ENCODE measurements at places on chromosomes 4 and X.
A peak's percentile ranks its signal among the peaks of the same experiment; 100 is the strongest.

- H3K4me1 ChIP-seq = peaks cover 3% of the 10 kb centered on the region
- H3K36me3 ChIP-seq = no peaks in the 10 kb centered on the region
- DNase-seq = no peak
- no peak overlapping the region for H3K27ac ChIP-seq
- H3K27me3 ChIP-seq = no peaks in the 10 kb centered on the region
These were observed 342.5 kb upstream of the GATB start for GRCh38 chr4:152103181-152103901.

DNA sequence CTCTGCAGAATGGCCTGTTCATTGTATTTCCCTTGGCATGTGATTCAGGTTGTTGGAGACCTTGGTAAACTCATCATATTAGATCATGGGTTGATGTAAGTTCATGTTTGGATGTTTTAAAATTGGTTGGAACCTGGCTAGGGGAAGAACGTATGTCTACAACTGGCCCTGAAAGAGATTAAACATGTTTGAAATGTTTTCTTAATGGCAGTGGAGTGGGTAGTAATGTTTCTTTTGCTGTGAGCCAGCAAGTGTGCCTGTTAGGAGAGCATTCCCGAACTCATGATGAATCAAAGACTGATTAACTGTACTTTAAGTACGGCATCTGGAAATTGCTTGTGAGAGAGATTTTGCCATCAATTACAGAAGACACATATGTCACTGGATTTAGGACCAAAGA is 44.5 kb upstream of the SLC4A4 start:
- no peak overlapping the region for H3K4me3 ChIP-seq
- DNase-seq = no peak
- H3K27ac ChIP-seq = no peak overlapping the region
- no peaks in the 10 kb centered on the region for H3K4me1 ChIP-seq
- H3K27me3 ChIP-seq = no peaks in the 10 kb centered on the region

DNA sequence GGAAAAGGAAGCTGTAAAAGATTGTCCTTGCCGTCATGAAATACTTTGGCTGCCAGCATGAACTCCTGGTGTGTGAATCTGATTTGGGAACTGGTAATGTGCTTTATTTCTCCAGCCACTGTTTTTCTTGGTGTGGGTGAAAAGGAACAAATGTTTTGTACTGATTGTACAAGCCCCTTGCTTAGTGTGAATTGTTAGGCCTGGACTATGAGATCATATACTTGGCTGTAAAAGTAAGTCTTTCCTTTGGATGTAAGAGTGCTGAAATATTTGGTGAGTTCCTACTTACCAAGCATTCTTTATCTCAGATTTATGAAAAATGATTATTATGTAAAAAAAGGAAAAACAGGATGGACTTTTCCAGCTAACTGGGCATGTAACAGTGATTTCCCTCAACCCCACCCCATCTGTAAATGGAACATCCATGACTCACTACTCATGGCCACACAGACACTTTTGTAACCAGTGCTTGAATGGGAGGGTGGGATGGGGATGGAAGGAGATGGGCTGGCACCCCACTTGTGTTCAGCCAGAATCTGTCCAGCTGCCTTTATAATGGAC is 6.3 kb downstream of the FNIP2 start:
- H3K4me1 ChIP-seq = peaks cover 95% of the 10 kb centered on the region
- H3K27me3 ChIP-seq = no peaks in the 10 kb centered on the region
- H3K36me3 ChIP-seq = no peaks in the 10 kb centered on the region
- H3K4me3 ChIP-seq = no peak overlapping the region
- DNase-seq = no peak

DNA sequence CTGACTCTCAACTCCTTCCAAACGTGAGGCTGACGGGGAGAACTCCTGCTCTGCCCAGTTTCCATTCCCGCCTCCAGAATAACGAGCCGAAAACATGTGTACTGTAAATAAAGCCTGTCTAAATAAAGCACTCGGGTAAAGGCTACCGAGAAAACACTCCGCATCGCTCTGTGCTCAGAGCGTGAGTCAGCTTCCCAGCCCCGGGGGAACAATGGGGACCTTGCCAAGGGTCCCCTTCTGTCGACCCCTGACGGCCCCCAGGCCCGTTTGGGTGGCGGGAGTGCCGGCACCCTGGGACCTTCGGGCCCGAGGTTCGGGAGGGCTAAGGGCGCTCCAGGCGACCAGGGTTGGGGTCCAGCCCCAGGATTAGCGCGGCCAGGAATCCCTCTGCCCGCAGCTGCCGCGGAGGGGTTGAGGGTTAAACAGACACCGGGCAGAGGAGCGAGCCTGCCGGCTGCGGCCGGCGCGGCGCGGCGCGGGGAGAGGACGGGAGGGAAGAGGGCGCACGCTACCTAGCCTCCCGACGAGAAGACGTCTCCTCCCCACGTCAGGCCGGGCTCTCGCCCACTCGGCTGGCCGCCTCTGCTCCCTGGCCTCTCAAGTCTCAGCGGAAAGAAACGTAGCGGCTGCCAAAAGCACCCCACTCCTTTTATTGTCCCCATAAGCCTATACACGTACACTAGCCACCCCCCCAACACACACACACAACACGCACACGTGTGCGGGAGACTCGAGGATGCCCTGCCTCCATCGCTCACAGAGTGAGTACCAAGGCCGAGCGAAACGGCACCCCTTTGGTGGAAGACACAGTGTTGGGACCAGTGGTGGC is 85.5 kb downstream of the BCOR start:
- H3K27me3 ChIP-seq = peaks cover 16% of the 10 kb centered on the region
- H3K36me3 ChIP-seq = no peaks in the 10 kb centered on the region
- peaks cover 7% of the 10 kb centered on the region for H3K4me1 ChIP-seq
- DNase-seq = peak; percentile 27

DNA sequence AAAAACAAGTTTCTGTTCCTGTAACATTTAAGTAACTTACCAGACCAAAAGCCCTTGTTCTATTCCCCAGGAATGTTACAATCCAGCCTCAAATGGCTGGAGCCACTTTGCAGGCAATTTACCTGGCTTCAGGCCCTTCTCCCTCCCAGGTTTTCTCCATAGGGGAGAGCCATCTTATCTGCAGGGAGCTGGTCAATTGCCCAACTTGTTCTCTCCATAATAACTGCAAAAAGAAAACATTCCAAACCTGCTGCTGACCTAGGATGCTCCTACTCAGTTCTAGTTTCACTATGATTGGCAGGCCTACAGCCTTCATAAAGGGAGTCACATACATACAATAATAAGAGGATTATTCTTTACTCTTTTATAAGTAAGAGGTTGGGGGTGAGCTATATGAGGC is 670.7 kb downstream of the PCDH7 start:
- no peaks in the 10 kb centered on the region for H3K27me3 ChIP-seq
- no peaks in the 10 kb centered on the region for H3K36me3 ChIP-seq
- H3K4me3 ChIP-seq = no peak overlapping the region
- no peak for DNase-seq

- H3K36me3 ChIP-seq = no peaks in the 10 kb centered on the region
- no peaks in the 10 kb centered on the region for H3K27me3 ChIP-seq
- H3K27ac ChIP-seq = no peak overlapping the region
These were observed 72.4 kb downstream of the MAP9 start for GRCh38 chr4:155304375-155304774.

DNA sequence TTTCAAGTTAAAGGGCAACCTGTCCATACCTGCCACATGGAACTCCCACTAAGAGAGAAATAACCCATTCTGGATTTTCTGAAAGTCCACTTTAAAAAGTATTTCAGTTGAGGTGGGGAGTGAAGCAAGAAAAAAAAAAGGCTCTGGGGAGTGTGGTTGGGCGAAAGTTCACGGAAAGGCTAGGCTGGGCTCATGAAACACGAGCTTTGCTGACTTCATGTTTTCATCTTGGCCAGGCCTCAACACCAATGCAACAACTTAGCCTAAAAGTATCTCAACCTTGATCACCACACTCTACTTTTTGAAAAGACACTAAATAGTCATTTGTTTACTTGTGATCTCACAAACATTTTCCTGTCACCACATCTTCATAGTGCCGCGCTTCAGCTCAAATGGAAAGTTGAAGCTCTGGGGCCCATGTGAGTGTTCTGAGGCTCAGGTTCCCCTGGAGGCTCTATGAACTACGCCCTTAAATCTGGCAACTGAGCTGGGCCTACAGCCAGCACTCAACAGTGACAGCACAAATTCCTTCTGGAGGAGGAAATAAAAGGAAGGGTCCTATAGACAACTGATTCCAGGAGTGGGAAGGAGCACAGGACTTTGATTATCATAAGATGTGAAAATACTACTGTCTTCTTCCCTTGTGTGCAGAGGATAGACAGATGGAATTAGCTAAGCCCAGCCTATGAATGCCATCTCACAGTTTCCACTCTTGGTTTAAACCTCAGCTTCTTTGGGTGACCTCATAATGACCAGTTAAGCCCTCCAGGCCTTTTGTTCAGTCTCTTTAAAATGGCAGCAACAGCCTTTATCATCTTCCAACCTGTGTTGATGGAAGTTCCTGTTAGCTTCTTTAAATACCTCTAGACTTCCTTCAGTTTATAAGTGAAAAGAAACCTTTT is 5.1 kb downstream of the CD40LG start:
- no peaks in the 10 kb centered on the region for H3K36me3 ChIP-seq
- H3K4me3 ChIP-seq = no peak overlapping the region
- peak overlapping the region; percentile 26 for H3K27ac ChIP-seq
- no peak for DNase-seq

DNA sequence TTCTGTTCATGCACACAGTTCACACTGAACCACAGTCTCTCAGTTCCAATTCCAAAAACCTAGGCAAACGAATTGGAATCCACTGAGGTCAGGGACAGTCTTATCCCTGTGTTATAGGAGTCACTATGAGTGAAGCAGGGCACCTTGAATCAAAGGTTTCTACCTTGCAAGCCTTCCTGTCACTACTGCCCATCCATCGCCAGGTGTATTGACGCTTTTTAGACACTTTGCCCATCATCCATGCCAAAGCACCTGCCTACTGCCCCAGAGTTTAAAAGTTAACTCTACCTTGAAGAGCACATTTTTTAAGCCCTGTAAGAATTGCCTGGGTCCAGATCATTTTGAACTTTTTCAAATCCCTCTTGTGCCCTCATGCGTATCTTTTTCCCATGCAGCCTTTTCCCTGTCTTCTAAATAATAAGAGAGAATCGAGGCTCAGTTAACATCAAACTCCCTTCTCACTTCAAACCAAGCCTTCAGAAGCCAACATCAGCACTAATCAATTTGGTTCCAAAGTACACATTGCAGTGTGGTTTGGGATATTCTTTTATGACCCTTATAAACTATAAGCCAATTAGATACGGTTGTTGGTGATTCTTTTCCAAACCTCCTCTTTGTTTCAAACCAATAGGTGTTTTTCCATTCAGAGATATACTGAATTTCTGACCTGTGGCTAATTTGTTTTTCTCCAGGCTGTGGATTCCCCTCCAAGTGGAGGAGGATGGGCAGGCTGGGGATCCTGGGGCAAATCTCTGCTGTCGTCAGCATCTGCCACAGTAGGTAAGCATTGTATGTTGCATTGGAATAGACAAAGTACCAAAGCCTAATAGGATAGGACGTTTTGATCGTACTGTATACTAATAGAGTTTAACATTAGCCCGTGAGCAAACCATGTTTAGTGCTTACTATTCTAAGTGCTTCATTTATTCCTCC is 23.7 kb downstream of the FAM114A1 start:
- no peak for DNase-seq
- H3K27ac ChIP-seq = no peak overlapping the region
- H3K36me3 ChIP-seq = no peaks in the 10 kb centered on the region
- no peaks in the 10 kb centered on the region for H3K27me3 ChIP-seq
- H3K4me1 ChIP-seq = no peaks in the 10 kb centered on the region

DNA sequence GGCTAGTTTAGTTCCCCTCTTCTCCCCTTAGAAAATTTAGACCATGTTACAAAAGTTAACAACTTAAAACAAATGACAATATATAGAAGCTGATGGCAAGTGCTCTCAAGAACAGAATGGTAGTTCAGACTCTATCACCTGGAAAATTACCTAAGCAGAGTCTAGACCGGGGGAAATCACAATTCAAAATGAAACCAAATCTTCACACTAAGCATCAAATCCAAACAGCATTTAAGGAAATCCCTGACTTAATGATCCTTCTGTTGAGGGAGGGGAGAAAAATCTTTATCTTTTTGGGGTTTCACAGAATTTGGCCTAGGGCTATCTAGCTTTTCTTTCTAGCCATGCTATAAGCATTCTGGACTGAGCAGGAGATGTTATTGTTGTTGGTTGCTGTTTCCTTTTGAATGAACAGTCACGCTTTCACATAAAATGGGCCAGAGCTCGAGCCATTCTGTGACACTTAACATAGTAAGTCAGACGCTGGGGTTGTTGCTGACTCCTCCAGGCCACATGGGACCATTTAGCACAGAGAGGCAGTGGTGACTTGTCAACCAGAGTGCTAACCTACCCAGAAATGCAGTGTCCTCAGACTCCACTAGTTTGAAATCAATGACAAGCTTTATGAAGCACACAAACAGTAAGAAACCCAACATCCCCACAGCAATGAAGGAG is 16.0 kb upstream of the LSM6 start:
- no peak for DNase-seq
- no peaks in the 10 kb centered on the region for H3K27me3 ChIP-seq
- H3K27ac ChIP-seq = no peak overlapping the region
- no peaks in the 10 kb centered on the region for H3K4me1 ChIP-seq
- H3K4me3 ChIP-seq = no peak overlapping the region

GRCh38 chr4:140188975-140189374 is 35.0 kb upstream of the MAML3 start:
- H3K4me1 ChIP-seq = no peaks in the 10 kb centered on the region
- no peak overlapping the region for H3K4me3 ChIP-seq
- H3K36me3 ChIP-seq = no peaks in the 10 kb centered on the region
- H3K27ac ChIP-seq = no peak overlapping the region
- H3K27me3 ChIP-seq = no peaks in the 10 kb centered on the region

GRCh38 chrX:48983896-48984295 is 12.3 kb upstream of the KCND1 start:
- H3K4me1 ChIP-seq = no peaks in the 10 kb centered on the region
- H3K36me3 ChIP-seq = peaks cover 21% of the 10 kb centered on the region
- no peak for DNase-seq
- no peaks in the 10 kb centered on the region for H3K27me3 ChIP-seq
- H3K4me3 ChIP-seq = no peak overlapping the region
- no peak overlapping the region for H3K27ac ChIP-seq

DNA sequence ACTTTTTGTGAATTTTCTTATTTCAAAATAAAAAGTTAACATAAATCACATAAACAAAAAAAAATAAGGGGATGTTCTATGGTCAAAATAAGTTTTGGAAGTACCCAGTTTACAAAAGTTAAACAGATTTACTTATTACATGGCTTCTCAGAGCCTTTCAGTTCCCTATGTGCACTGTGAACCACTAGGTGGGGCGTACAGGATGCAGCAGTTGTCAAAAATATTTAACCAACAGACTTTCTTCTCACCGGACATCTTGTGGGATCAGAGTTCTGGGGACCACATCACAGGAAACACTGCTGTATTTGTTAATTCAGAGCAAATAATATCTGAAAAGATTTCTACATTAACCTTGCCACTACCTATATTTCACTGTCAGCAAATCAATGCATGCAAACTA is 74.1 kb downstream of the SMARCA1 start:
- H3K36me3 ChIP-seq = no peaks in the 10 kb centered on the region
- no peaks in the 10 kb centered on the region for H3K4me1 ChIP-seq
- no peak overlapping the region for H3K27ac ChIP-seq
- no peaks in the 10 kb centered on the region for H3K27me3 ChIP-seq
- DNase-seq = no peak
